HTR-8/SVneo (cell line): ENCODE measurements at places on chromosomes 7 and 10.

DNA sequence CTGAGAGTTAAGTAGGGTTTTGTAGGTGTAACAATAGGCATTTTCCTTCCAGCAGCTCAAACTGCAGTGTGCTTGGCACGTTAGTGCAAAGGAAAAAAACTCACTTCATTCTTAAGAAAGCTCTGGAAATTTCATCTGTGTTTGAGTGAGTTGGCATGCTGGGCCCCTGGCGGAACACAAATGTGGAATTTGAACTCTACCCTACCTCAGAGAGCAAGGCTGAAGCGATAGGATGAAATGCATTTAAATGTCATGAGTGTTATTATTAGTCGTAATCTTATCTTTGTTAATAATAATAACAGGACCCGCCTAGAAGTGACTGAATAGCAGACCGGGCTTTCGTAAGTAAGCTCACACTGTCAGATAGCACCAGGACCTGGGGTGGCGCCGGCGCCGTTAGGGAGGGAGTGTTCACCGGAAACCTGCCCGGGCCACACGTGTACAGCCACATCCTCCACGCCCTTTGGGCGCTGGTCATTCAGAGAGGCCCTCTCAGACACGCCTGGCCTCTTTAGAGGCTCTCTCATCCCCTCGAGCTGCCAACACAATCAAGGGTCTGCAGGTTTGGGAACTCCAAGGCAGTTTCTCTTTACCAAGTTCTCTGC lies 63.5 kb downstream of the GRK5 start:
- no peak for DNase-seq

DNA sequence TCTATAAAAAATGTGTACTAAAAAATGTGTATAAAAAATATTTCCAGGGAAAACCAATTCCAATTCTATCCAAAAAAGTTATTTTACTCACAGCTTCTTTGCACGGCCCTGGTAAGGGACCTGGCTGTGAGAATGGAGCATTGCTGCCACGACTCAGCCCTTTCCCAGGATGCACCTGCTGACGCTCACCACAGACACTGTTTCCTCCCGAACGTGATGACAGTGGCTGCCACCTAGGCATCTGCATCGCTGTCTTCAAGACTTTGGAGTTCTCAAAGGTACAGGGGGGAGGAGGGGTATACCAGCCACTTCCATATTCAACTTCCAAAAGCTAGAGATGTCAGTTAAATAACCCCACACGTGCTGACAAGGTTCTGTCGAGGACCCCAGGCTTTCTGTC lies 23.9 kb upstream of the PTPRN2 start:
- no peak for DNase-seq

GRCh38 chr7:3862774-3863173 lies 561.7 kb downstream of the SDK1 start:
- no peak for DNase-seq

DNA sequence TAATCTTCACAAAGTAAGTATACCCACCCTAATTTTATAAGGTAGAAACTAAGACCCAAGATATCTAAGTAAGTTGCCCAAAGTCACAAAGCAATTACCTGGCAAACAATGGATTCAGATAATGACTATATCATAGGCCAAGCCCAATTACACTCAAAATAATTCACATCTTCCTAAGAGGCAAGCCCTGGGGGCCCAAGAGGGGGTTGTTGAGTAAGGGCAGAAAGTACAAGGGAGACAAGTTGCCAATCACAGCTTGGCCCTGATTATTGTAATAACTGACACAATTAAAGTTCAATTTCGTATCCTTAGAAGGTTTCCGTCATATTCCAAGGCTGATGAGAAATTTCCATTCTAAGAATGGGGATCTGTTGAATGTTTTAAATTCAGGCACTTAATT lies 91.4 kb downstream of the NPSR1 start:
- no peak for DNase-seq

- no peak for DNase-seq
These were observed 280.1 kb downstream of the TNS3 start for GRCh38 chr7:47301657-47302295.

GRCh38 chr10:43344051-43344450 lies 27.4 kb upstream of the FXYD4 start:
- no peak for DNase-seq
